Activated naive CD4-positive, alpha-beta T cell treated with Interleukin-2 at 50 U/mL for 16 hours (primary cell): ENCODE measurements at places on chromosomes 5 and 9.

DNA sequence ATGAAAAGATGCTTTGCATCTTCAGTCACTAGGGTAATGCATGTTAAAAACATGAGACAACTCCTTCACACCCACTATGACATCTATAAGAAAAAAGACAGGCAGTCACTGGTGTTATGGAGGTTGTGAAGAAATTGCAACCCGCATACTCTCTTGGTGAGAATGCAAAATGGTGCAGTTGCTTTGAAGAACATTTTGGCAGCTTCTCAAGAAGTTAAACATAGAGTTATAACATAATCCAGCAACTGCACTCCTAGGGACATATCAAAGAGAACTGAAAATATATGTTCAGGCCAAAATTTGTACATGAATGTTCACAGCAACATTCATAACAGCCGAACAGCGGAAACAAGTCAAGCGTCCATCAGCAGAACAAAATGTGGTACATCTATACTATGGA is 46.3 kb upstream of the TBC1D9B start:
- DNase-seq = no peak

GRCh38 chr9:114513055-114513958 is 8.0 kb upstream of the WHRN start:
- no peak for DNase-seq

DNA sequence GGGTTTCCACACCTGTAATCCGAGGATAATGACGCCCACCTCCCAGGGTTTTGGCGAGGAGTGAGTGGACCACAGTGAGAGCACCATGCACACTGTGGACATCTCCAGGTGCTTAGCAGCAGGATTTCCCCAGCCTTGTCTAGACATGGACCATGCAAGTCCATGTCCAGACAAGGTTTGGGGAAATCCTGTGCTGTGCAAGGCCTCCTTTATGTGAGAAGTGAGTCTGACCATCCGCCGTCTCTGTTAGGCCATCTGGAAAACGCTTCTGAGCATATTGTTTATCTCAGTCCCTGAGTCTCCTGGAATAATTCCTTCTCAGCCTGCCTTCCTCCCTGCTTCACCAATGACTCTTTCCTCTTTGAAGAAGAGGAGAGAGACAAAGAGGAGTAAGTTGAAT is 26.2 kb upstream of the TNFAIP8 start:
- no peak for DNase-seq

DNA sequence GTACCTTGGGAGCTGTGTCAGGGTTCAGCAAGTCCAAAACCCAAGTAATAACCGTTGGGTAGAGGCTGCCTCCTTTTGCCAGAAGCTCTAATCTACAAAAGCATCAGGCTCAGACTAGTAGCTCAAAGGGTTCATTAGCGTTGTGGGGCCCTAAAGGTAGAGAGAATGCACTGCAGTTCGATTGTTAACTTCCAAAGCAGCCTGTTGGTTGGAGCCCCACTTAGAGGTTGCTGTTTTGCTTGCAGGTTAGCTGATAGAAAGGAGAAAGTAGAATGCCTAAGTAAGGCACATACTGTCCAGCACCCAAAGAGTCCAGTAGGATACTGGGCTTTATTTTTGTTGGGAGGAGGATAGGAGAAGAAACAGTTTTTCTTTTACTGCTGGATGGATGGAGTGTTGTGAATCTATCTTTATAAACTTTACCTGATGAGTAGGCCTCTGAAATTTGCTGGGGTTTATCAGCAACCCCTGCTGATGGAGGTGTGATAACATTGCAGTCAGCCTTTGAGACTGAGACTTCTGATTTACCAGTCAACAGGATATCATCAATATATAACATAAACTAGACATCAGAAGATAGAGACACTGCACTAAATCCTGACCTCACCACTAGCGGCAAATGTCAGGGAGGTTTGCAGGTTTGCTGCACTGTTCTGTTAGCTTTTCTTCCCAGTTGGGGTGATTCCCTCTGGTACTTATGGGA is 34.8 kb downstream of the ZNF131 start:
- no peak for DNase-seq

DNA sequence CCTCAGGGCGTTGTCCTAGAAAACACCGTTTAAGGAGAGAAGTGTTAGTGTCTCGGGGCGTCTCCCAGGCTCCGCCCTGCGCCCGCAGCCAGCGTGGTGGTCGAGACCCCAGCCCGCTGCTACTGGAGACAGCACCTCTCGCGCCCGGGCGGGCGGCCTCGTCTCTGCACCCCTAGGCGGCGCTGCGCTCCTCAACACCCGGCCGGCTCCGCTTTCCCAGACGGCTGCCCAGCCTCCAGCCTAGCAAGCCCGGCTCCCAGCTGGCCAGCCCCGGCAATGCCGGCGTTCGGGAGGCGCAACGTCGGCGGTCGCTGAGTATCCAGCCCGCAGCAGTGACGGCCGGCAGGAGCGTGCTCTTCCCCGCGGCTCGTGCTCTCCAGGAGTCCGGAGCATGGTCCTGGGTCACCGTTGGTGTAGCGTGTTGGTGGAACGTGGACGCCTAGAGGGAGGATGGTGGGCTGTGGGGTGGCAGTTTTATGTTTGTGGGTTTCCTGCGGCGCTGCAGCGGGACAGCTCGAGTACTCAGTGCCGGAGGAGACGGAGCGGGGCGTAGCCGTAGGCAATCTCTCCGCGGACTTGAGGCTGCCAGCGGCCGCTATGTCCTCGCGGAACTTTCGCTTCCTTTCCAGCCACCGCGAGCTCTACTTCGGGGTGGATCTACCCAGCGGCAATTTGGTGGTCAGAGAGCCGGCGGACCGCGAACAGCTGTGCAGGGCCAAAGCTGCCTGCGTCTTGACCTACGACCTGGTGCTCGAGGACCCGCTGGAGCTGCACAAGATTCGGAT is 536 bp downstream of the PCDHAC1 start:
- DNase-seq = peak; percentile 21

GRCh38 chr9:78115073-78115472 is 83.5 kb upstream of the GNAQ start:
- no peak for DNase-seq

- DNase-seq = no peak
Measured at GRCh38 chr5:117801583-117801982, 1186.8 kb downstream of the DTWD2 start.

DNA sequence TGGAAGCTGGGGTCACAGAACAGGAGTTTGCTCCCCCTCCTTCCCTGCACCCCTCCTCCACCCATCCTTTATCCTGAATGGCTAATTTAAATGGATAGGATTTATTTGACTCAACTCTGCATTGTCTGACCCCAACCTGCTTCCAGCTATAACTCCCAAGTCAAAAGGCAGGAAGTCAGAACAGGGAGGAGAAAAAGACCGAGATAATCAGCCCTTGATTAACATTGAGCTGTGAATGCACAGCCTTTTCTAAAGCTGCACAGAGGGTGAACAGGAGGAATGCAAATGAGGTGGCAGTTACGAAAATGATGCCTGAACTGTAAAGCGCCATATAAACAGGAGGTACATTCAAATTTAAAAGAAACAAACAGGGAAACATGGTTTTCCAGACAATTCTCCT is 152.8 kb downstream of the SPOCK1 start:
- DNase-seq = no peak

DNA sequence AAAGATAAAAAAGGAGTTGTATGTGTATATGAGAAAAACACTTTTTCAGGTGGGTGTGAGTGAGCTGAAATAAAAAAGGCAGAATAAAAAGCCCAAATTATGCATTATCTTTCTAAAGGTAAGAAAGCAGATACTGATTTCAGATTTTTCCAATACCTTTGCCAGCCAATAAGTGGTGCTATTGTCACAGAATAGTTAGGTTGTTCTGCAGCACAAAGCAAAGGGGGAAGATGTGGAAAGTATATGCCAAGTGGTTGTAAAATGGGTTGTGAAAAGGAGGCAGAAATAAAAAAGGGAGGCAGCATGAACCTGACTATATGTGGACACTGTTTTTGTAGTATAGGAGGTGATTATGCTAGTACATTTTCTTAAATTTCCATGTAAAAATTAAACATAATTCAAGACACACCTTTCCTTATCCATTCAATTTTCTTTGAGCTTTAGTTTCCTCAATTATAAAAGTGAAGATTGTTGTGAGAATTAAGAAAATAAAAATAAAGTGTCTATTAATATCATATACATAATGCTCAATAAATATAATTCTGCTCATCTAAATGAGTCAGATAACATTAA is 106.7 kb downstream of the SMIM15 start:
- DNase-seq = no peak

DNA sequence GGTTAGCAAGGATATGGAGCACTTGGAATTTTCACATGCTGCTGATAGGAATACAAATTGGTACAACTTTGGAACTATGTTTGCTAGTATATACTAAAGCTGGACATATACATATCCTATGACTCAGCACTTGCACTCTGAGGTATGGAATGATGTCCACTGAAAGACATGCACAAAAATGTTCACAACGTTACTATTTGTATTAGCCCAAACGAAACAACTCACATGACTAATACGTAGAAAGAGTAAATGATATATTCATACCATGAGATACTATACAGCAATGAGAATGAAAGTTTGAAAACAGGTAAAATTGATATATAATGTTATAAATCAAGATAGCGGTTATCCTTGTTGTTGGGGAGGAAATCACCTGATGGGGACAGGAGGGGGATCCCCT is 45.5 kb upstream of the CDC42SE2 start:
- DNase-seq = no peak

DNA sequence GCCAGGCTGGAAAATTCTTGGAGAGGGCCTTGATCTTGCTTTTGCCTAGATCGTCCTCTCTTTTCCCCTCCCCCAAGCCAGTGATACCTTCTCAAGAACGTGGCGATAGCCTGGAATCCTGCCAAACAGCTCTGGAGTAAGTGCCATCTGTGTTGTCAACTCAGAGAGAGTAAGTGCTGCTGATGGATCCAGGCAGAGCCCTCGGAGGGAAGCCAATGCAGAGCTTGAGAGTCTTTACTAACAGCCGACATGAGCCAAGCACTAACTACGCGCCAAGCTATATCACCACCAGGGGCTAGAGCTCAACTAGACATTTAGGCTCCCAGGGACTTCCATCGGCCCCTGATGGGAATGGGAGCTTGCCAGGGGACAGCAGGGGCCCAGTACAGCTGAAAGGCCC is 17.6 kb downstream of the RAPGEF1 start:
- no peak for DNase-seq

- DNase-seq = no peak
Measured at GRCh38 chr5:77065256-77065655, 21.8 kb downstream of the ZBED3 start.

DNA sequence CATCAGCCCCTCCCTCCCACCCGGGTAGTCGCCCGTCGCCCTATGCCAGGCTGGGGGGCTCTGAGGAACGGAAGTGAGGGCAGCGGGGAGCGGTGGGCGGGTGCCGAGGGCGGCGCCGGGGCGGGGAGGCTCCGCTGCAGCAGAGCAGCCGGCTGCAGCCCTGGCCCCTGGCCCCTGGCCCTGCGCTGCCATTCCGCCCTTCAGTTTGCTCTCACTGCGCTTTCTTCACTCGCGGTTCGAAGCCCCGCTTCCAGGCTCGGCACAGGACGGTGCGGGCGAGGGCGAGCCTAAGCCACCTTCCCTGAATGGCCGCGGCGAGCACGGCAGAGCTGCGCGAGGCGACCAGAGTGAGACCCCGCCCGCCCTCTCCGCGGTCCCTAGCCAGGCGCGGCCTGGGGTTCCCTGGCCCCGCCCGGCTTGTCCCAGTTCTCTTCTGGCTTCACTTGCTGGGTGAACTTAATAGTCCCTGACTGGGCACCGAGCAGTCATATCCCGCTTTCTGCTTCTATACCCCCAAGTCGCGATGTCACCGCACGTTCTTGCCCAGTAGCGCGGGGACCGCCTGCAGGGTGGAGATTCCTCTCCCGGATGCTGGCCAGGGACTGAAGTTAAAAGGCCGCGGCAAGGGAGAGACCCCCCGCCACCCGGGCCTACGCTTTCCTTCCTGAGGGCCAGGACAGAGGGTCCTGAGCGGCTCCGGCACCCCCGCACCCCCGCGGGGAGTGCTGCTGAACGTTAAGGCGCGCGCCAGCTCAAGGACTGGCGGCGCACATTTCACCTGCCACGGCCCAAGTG is 623 bp upstream of the TRIM36 start:
- peak; percentile 19 for DNase-seq

DNA sequence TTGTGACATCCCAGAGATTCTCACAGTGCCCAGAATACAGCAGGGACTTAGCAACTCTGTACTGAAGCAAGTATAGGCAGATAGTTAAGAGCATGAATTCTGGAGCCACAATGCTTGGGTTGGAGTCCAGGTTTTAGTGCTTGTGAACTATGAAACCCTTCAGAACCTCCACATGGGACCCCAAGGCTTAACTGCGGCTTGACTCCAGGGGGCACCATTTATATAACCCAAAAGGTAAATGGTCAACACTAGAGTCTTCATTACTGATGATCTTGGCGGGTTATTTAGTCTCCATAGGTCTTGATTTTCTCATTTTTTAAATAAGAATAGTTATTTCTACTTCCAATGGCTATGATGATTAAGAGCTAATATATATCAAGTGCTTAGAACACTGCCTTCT is 390.3 kb downstream of the TAF11L14 start:
- DNase-seq = no peak

- no peak for DNase-seq
Measured at GRCh38 chr5:96930058-96930457, 5.8 kb upstream of the LNPEP start.

DNA sequence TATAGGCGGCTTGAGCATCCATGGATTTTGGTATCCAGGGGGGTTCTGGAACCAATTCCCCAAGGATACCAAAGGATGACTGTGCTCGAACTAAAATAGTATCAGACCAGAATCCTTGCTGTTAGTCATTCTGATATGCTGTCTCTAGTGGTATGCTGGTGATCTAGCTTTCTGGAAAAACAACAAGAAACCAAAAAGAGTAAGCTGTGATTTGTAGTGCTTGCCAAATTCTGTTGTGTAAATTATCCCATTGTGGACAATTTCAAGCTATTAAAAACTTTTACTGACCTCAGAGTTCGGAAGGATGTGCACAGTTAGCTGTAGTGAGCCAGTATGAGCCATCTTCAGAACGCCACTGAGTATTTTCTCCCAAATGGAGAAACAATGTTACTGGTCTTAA is 99.0 kb upstream of the FBN2 start:
- DNase-seq = no peak

DNA sequence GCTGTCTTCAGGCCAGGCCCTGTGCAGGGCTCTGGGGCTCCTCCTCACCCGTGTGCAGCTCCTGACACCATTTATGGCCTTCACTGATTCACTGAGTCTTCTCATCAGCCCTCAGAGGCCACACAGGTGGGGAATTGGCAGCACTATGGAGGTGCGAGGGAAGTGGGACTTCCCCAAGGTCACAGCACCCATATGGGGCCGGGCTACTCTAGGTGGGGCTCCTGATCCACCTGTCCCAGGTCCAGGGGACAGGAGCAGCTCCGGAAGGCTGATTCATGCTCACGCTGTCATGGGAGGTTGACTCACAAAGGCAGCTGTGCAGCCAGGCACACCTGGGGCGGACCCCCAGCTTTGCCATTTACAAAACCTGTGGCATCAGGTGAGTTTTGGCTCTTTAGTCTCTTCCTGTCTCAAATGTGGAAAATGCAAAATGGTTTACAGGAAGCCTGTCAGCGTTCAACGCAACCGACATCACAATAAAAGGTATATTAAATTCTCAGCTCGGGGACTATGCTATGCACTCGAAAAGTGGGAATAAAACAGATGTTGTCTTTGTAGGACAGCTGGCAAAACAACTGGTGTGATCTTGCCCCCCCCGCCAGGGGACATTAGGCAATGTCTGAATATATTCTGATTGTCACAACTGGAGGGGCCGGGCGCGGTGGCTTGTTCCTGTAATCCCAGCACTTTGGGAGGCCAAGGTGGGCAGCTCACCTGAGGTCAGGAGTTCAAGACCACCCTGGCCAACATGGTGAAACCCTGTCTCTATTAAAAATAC is 15.0 kb downstream of the NAIF1 start:
- DNase-seq = no peak
